NCI-H510A treated with DMSO at 0.1 percent for 48 hours (cell line): ENCODE measurements at places on chromosomes 3 and 15.

DNA sequence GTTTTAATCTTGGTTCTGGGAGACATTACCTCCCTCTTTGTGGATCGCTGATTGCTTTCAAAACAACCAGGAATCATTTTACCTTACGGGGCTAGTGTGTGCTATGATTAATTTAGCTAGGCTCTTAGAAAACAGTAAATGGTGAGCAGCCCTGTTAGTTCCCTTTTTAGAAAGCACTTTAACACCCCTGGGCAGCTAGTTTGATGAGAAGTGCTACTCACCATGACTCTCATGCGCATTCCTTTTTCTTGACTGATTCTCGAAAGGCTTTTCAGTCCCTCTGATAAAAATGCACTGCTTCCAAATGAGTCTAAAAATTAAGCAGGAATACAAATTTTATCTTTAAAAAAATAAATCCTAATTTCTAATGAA lies 75.3 kb upstream of the LEKR1 start:
- DNase-seq: no peak

DNA sequence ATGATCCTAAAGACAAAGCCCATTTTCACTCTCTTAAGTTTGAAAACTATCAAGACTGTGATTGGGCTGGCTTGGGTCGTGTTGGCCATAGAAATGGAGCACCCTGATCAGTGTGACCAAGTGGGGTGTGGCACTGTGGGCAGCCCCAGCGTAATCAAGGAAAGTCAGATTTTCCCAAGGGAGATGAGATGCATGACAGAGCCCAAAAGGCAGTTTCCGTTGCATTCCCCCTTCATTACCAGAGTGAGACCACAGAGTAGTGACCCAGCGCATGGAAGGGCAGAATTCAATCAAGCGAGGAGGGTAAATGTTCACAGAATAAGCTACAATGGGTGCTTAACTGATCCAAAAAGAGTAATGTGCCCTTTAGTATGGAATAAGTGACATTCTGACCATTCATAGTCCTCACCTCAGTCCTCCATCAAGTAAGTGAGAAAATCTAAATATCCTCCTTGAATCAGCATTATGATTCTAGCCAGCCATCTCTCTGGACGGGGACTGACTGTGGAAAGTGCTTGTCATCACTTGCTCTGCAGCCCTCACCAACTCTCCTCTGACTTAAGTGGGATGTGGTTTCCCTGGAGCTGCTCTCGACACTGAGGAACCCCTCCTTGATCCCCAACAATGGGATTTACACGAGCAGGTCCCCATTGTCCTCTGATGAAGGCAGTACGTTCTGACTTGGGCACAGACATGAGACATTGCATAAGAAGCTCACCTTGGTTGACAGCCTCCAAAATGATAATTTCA lies 430.5 kb downstream of the OCA2 start:
- no peak for DNase-seq

DNA sequence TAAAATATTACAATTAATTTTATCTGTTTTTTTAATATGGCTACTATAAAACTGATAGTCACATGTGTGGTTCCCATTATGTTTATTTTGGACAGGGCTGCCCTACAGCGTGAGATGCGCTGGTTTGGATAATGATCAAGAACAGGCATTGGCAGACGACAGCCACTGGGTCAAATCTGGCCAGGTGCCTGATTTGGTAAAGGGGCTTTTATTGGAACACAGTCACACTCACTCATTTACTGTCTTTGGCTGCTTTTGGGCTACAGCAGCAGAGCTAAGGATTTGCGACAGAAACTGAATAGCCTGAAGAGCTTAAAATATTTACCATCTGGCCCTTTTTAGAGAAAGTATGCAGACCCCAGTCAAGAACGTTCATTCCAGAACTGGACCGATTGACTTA lies 724.2 kb upstream of the CFAP20DC start:
- no peak for DNase-seq

DNA sequence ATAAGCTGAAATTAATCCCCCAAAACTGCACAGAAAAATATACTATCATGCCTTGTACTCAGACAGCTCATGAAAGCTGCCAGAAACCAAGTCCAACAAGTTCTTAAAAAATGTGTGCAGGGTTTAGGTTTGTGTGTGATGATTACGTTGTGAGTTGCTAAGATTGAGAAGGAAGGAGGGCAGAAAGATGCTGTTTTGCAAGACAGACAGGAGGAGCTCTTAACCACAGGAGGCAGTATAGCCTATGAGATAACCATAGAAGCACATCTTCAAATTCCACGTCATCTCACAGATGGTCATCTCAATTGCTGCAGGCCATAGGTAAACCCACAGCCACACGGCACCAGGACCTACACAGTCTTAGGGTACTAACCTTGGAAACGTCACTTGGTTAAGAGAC lies 191.9 kb downstream of the STT3B start:
- DNase-seq: no peak

DNA sequence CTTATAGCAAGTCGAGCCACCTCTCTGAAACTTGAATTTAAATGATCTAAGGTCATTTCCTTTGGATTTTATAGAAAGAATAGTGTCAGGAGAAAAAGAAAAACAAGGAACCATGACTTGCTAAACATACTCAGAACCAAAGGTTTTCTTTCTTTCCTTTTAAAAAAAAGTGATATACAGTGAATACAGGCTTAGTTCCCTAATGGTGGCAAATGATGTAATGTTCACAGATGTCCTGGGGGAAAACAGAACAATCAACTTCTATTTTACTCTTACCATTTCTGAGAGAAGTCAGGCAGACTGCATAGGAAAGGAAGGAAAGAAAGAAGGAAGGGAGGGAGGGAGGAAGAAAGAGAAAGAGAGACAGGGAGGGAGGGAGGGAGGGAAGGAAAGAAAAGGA lies 56.5 kb downstream of the ST6GAL1 start:
- no peak for DNase-seq

- DNase-seq: no peak
These were observed 271.9 kb downstream of the FOXP1 start for GRCh38 chr3:71311661-71312046.

GRCh38 chr3:101989578-101990200 lies 140.4 kb downstream of the NFKBIZ start:
- DNase-seq: no peak

DNA sequence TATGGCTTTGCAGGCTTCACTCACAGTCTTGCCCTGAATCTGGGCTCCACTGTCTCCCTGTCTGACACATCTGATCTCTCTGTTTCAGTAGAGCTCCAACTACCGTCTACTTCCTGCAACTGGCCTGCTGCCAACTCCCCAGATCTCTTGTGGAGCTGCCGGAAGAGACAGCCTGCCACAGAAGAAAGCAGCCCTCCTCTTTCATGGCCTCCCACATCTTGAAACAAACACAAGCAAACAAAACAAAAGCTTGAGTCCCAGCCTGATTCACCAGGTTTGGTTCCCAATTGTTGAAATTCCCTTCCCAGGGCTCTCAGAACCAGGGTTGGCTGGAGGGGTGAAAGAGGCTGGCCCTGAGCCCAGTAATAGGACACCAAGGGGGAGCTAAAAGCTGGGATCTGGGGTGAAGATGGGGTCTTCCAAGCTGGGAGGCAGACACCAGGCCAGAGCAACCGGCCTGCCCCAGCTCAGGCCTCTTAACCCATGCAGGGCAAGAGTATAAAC lies 55.3 kb upstream of the CA12 start:
- peak; percentile 90 for DNase-seq

- DNase-seq: no peak
These were observed 481.4 kb upstream of the CFAP20DC start for GRCh38 chr3:59531066-59531745.

DNA sequence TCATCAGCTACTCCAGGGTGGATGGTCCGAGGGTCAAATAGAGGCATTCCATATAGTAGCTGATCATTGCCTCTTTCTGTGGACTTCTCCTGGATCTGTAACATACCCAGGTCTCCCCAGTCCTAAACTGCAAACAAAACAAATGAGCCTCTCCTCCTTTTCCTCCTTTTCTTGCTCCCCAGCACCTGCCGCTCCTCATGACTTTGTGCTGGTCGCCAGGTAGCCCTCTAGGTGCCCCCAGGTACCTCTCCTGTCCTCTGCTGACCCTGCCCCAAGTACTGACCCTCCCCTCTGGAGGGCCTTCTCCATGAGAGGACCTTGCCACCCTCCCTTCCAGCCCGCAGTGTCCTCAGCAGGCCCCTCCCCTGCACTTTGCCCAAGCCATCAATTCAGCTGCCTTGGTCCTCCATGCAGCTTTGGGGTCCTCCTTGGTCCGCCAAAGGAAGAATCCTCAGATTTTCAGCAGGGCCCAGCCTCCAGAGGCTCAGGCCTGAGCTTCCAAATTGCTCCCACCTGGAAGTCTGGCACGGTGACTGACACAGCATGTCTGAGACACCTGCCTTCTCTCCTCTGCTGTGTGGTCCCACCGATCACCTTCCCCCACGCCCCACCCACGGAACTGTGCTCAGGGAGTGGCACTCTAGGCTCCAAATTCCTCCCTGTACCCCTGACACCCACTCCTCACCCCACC lies 111.0 kb downstream of the LRRK1 start:
- DNase-seq: no peak

- no peak for DNase-seq
These were observed 44.5 kb upstream of the SLCO2A1 start for GRCh38 chr3:134074001-134074789.

- DNase-seq: no peak
These were observed 168.9 kb downstream of the KLHL25 start for GRCh38 chr15:85625856-85626255.

GRCh38 chr3:194606163-194606562 lies 27.1 kb downstream of the TMEM44 start:
- DNase-seq: no peak

DNA sequence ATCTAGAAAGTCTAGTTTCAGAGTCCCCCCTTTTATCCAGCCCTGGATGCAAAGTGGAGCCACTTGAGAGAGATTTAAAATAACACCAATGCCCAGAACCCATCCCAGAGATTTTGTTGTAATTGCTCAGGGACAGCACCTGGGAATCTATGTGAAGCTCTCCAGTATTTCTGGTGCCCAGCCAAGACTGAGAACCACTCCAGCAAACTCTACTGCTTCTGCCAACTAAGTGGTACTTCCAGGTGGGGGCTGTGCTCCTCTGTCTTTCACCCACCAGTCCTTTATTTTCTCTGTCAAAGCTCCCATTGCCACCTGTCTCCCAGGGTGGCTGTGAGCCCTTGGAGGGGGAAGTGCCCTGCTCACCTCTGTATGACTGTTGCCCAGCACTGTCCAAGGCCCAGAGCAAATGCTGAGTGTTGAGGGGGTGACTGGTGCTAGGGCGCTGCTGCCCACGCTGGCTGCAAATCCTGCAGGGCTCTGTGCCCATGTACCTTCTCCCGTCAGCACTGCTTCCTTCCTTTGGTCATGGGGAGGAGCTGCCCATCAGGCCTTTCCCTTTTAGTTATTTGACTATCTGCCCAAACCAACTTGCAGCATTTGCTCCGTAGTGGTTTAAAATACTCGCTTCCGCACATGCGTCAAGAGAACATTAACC lies 9.4 kb downstream of the CLSTN2 start:
- DNase-seq: no peak

DNA sequence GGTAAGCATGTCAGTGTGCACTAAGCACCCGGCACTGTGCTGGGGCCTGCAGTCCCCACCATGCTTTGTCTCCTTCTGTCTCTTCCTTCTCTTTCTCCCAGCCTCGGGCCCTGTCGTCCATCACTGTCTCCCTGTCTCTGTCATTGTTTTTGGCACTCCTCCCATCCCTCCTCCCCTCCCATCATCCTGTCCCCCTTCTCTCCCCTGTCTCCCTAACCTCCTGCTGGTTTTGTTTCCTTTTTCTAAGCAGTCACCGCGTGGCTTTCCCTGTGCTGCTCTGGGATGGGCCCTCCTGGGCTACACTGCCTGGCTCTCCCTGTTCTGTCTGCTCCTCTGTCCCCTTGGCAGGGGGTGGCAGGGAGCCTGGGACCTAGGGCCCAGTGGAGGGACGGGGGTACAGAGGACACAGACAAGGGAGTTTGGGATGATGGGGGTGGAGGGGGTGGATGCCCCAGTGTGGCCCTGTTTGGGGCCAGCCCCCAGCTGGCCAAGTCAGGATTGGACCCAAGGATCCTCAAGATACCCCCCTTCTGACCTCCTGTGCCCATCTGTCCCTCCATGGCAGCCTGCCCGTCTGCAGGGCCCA lies 5.7 kb downstream of the CHST13 start:
- no peak for DNase-seq

DNA sequence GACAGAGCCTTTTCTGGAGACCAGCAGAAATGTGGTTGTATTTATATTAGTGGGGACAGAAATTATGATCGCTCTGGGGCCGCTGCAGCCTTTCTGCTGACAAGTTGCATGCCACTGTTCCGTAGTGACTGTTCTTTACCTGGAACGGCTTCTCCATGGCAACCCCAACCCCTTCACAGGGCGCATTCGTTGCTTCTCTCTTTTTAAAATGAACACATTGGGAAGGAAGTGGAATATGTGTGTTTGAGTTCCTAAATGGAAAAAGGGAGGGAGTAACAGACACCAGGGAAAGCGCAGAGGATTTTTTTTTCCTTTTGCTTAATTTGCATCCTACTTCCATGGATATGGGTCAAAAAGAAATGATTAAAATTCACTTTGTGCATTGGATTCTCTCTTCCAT lies 482.0 kb upstream of the SUCLG2 start:
- no peak for DNase-seq

GRCh38 chr3:147397155-147397874 lies 9.0 kb downstream of the ZIC4 start:
- no peak for DNase-seq

- no peak for DNase-seq
These were observed 24.7 kb downstream of the HCN4 start for GRCh38 chr15:73344056-73344455.

DNA sequence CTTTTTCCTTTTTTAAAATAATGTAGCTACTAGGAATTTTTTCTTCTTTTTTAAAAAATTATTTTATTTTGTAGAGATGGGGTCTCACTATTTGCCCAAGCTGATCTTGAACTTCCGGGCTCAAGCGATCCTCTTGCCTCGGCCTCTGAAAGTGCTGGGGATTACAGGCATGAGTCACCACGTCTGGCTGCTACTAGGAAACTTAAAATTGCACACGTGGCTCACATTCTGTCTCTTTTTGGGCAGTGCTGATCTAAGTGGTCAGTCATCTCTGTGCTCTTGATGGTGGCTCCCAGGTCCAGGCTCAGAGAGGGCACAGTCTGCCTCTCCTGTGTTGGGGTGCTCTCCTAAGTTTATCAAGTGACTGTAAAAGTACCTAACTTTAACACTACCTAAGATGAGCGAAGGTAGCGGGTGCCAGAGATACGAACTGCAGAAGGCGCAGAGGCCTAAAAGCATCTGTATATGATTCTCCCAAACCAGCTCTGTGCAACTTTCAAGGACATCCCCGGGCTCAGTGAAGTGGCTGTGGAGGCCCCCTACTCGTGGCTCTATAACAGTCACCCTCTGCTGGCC lies 52.9 kb upstream of the SEC13 start:
- no peak for DNase-seq

DNA sequence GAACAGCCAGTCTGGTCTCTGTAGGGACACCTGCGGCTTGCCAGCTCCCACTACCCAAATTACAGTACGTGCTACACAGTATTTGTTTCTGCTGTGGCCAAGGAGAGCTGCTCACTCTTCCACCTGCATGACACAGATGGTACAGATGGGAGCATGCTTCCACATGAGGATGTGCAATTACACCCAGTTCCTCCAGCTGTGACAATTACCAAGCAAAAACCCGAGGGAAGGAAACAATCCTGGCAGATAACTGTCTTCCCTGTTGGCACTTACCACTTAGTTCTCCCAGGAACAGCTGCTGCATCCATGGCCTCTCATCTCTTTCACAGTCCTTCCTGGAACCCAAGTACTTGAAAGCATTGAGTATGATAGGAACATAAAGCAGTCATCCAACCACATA lies 34.4 kb downstream of the DET1 start:
- no peak for DNase-seq

GRCh38 chr3:181851063-181851462 lies 139.3 kb downstream of the SOX2 start:
- DNase-seq: peak; percentile 30
